A673 (cell line): ENCODE measurements at places on chromosomes 1 and 21. TPM values are rescaled to one million over a fixed set of nuclear protein-coding genes. Genes with fewer than 3 reads are reported as not detected.

The SPRR1B gene
- total RNA-seq: not detected in 2 replicates

DNA sequence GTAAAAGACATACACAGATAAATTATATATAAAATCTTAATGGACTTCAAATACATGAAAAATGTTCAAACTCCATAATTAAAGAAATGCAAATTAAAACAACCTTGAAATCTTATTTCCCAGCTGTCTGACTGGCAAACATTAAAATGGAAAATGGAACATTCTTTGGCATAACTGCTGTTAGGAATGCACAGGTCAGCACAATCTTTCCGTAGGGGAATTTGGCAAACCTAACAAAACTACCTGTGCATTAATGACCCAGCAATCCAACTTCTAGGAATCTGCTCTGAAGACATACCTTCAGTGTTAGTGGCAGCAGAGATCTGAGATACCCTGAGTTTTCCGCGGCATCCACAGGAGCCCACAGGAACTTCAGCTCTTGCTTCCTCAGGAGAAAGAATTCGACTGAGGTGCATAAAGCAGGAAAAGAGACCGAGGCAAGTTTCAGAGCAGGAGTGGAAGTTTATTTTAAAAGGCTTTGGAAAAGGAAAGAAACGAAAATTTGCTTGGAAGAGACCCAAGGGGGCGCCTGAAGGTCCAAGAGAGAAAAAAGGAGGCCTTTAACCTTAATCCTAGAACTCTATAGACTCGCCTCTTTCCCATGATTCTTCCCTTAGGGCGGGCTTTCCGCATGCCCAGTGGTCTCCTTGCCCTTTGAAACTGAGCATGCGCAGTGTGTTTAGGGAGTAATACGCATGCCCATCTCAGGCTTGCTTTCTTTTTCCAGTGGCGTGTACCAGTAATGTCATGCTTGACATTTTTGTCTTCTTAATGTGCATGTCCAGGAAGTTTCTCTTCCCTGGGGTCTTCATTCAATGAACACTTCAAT, 24.8 kb downstream of the LYPD8 start:
- H3K27ac ChIP-seq: no peak overlapping the region
- DNase-seq: no peak
- no peaks in the 10 kb centered on the region for H3K36me3 ChIP-seq
- no peak overlapping the region for H3K4me3 ChIP-seq
- peaks cover 5% of the 10 kb centered on the region for H3K4me1 ChIP-seq

DNA sequence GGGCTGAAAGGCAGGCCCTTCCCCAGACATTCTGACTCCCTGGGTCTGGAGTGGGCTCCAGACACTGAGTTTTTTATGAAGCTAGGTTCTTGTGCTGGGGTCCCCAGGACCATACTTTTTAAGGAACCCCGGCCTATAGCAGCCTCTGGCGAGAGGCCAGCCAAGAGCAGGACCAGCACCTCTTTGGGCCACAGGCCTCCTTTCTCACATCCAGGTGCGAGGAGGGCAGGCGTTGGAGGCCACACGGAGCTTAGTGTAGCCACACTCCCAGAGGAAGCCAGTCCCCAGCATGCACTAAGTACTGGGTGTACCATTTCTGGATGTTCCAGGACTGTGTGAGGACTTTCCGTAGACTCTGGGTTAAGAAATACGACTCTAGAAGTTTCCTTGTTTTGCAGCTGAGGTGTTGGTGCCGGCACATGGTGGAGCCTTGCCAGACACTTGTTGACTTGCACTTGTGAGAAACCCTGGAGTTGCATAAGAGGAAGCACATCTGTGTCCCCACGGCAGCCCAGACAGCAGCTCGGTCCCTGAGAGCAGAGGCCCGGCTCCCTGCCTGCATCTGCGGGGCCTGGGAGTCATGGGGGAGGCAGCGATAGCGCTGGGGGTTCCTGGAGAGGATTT, 122.2 kb upstream of the VAMP3 start:
- no peak overlapping the region for H3K27ac ChIP-seq
- H3K36me3 ChIP-seq: no peaks in the 10 kb centered on the region
- DNase-seq: no peak
- no peak overlapping the region for H3K4me3 ChIP-seq
- no peaks in the 10 kb centered on the region for H3K27me3 ChIP-seq

The C1orf226 gene
- total RNA-seq: 27.9 and 34.3 TPM in 2 replicates

The CD1E gene
- total RNA-seq: not detected in 2 replicates

- H3K27ac ChIP-seq: no peak overlapping the region
- no peak overlapping the region for H3K4me3 ChIP-seq
- H3K27me3 ChIP-seq: no peaks in the 10 kb centered on the region
- H3K36me3 ChIP-seq: no peaks in the 10 kb centered on the region
These were observed 67.0 kb downstream of the IVNS1ABP start for GRCh38 chr1:185250063-185250462.

The DIO1 gene
- not detected in 2 replicates for total RNA-seq

The TPM3 gene
- 661 and 746 TPM in 2 replicates for total RNA-seq

The CDCA8 gene
- 64.7 and 67.4 TPM in 2 replicates for total RNA-seq

DNA sequence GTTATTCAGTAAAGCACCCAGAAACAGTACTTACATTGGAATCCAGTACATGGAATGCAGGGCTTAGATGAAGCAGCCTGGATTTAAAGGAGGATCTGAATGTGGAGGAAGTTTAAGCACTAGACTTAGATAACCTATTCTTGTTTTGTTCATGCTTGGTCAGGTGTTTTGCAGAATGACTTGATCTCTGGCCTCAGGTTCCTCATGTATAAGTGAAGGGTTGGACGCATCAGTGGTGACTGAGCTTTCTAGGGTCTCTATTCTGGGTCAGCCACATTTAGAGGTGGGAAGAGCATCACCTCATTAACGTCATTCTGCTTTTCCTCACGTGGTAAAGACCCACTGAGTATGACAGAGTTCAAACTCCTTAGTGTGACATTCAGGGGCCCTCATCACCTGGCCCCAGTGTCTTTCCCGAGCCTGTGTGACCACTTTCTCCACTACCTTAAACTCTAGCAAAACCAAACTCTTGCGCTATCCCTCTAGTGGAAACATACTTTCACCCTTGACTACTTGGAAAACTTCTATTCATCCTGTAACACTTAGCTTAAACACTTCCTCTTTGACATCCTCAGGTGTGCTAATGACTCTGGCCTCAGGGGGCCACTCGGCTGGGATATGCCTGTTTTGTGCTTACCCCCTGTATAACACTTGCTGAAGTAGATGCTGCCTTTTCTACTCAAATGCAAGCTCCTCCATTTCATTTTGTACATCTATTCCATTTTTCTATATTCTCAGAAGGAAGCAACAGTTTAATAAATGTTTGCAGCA, 871 bp upstream of the ERICH3 start:
- no peak overlapping the region for H3K4me3 ChIP-seq
- no peak overlapping the region for H3K27ac ChIP-seq
- DNase-seq: no peak
- peaks cover 29% of the 10 kb centered on the region for H3K27me3 ChIP-seq
- no peaks in the 10 kb centered on the region for H3K4me1 ChIP-seq

GRCh38 chr1:192477630-192478029, 97.9 kb upstream of the RGS1 start:
- H3K4me1 ChIP-seq: peaks cover 21% of the 10 kb centered on the region
- no peaks in the 10 kb centered on the region for H3K36me3 ChIP-seq
- DNase-seq: peak; percentile 81
- H3K27me3 ChIP-seq: no peaks in the 10 kb centered on the region

DNA sequence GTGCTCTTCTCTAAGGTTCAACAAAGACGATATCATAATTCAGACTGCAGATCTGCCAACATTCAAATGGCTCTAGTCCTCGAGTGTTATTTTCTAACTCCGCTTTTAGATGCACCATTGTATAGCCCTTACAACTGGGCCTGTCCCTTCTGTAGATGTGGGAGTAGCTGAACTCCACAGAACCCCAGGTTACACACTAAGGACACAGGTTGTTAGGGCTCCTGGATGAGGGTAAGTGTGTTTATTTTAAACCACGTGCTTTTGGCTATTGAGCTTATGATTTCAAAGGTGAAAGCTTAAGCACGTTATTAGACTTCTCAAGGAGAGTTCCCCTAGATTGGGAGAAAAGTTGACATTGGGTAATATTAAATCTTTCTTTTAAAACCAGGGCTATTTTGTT, 64.7 kb downstream of the MPZL1 start:
- H3K27ac ChIP-seq: no peak overlapping the region
- H3K4me1 ChIP-seq: peaks cover 8% of the 10 kb centered on the region
- H3K27me3 ChIP-seq: no peaks in the 10 kb centered on the region

DNA sequence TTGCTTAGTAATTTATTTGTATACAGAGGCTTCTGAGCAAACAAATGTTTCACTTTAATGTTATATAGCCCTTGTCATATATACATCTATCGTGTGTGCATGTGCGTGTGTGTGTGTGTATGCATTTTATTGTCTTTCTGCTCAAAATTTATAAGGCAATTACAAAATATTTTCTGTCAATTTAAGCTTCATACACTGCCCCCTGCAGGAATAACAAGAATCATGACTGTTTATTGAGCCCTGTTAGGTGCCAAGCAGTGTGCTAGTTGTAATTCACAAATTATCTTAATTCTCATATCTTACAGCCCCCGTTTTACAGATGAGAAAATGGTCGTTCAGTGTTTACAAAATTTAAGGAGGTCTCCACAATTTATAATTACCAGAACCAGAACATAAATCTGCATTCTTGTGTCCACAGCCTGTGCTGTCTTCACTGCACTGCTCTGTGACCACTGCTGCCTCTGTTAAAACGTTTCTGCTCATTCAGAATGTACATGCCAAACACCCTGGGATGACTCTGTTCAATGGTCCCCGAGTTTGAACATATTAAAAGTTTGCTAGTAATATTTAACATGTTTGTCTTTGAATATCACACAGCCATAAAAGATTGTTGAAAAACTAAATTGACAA, 181.3 kb downstream of the ATP6V1G3 start:
- no peak overlapping the region for H3K27ac ChIP-seq
- H3K4me1 ChIP-seq: no peaks in the 10 kb centered on the region
- no peaks in the 10 kb centered on the region for H3K36me3 ChIP-seq
- H3K4me3 ChIP-seq: no peak overlapping the region
- H3K27me3 ChIP-seq: no peaks in the 10 kb centered on the region
- DNase-seq: peak; percentile 35

- H3K27me3 ChIP-seq: peaks cover 6% of the 10 kb centered on the region
- DNase-seq: no peak
- H3K27ac ChIP-seq: no peak overlapping the region
- H3K4me1 ChIP-seq: peaks cover 32% of the 10 kb centered on the region
- H3K36me3 ChIP-seq: no peaks in the 10 kb centered on the region
These were observed 6.3 kb upstream of the FOXD2 start for GRCh38 chr1:47431534-47431933.

The ACTL8 gene
- 0.28 and 0.31 TPM in 2 replicates for total RNA-seq

DNA sequence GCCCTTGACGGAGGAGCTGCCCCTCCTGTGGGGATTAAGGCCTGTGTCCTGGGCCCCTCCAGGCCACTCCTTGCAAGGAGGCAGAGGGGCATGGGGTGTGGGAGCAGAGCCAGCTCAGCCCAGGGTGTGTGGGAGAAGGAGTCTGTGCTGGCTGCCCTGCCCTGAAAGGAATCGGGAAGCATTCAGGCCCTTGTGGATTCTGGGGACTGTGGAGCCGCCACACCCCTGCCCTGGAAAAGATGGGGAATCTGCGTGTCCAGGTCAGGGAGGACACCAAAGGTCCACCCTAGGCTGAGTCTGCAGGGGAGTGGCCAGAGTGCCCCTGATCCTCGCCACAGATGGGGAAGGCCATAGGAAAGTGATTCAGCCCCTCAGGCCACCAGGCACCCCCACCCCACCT, 16.5 kb upstream of the PRDM16 start:
- H3K27ac ChIP-seq: no peak overlapping the region
- no peaks in the 10 kb centered on the region for H3K4me1 ChIP-seq
- H3K4me3 ChIP-seq: no peak overlapping the region
- H3K36me3 ChIP-seq: no peaks in the 10 kb centered on the region
- peaks cover 40% of the 10 kb centered on the region for H3K27me3 ChIP-seq
- DNase-seq: no peak

DNA sequence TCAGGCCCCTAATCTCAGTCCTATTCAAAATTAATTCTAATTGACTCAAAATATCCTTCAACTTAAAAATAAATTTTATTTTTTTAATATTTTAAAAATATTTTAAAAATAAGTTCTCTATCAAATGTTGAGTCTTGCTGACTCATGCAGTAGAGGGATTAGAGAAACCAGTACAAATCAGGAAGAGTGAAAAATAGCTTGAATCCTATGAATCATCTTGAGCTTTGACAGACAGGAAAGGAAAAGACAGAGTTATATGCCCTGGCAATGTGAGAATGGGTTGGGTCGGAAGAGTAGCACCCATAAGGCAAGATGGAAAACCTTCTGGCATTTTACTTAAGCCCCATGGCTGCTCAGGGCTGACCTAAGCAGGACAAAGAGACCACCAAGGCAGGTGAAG, 346.6 kb upstream of the RUNX1 start:
- no peaks in the 10 kb centered on the region for H3K36me3 ChIP-seq
- no peak overlapping the region for H3K4me3 ChIP-seq
- H3K27me3 ChIP-seq: peaks cover 19% of the 10 kb centered on the region
- H3K4me1 ChIP-seq: no peaks in the 10 kb centered on the region
- no peak overlapping the region for H3K27ac ChIP-seq

DNA sequence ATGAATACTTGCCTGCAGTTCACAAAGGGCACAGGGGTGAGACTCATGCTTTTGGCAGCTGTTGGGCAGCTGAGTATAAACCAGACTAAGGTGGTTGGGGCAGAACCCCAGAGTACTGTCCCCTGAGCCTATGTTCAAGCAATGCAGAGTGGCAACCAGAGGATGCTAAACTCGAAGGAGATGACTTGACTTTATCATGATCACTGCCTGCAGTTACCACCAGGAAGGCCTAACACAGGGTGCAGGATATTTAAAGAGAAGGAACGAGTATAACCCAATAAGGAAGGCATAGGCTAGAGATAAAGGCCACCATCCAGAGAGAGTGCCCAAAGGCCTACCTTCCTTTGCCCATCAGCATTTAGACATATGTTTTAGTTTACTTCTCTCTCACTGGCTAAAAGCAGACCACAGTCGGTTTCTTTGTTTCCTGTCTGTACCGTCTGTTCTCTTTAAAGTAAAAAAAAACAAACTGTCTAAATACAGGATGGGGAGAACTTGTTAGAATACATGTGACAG, 83.3 kb downstream of the MPZL1 start:
- H3K4me1 ChIP-seq: no peaks in the 10 kb centered on the region
- no peak for DNase-seq
- no peak overlapping the region for H3K4me3 ChIP-seq
- H3K27me3 ChIP-seq: no peaks in the 10 kb centered on the region
- no peak overlapping the region for H3K27ac ChIP-seq
- no peaks in the 10 kb centered on the region for H3K36me3 ChIP-seq

The NR1I3 gene
- not detected in 2 replicates for total RNA-seq

GRCh38 chr1:118381197-118381869, 196.3 kb upstream of the SPAG17 start:
- H3K36me3 ChIP-seq: no peaks in the 10 kb centered on the region
- no peak overlapping the region for H3K4me3 ChIP-seq
- no peaks in the 10 kb centered on the region for H3K27me3 ChIP-seq
- no peaks in the 10 kb centered on the region for H3K4me1 ChIP-seq
- no peak for DNase-seq

DNA sequence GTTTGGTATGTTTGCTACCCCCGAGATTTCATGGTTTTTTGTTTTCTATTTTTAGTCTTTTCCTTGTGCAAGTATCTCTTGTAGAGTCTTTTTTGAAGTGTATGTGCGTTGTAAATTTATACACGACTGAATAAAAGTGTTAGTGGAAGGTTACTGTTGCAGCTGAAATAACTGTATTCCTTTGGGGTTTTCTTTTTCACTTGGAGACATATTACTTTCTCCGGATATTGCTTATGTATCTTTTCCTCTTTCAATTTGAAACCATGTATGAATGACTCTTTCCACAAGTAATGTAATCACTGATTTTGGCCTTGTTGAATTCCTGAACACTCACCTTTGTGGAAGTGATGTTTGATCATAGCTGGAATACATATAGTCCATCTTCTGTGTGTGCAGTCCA, 956 bp downstream of the URB2 start:
- H3K27me3 ChIP-seq: no peaks in the 10 kb centered on the region
- H3K36me3 ChIP-seq: peaks cover 5% of the 10 kb centered on the region
- H3K4me3 ChIP-seq: peak overlapping the region; percentile 99
- H3K27ac ChIP-seq: no peak overlapping the region
- peaks cover 22% of the 10 kb centered on the region for H3K4me1 ChIP-seq
